Right forelimb (tissue), 1 donor: ENCODE measurements at places on chromosomes 2 and 18.

DNA sequence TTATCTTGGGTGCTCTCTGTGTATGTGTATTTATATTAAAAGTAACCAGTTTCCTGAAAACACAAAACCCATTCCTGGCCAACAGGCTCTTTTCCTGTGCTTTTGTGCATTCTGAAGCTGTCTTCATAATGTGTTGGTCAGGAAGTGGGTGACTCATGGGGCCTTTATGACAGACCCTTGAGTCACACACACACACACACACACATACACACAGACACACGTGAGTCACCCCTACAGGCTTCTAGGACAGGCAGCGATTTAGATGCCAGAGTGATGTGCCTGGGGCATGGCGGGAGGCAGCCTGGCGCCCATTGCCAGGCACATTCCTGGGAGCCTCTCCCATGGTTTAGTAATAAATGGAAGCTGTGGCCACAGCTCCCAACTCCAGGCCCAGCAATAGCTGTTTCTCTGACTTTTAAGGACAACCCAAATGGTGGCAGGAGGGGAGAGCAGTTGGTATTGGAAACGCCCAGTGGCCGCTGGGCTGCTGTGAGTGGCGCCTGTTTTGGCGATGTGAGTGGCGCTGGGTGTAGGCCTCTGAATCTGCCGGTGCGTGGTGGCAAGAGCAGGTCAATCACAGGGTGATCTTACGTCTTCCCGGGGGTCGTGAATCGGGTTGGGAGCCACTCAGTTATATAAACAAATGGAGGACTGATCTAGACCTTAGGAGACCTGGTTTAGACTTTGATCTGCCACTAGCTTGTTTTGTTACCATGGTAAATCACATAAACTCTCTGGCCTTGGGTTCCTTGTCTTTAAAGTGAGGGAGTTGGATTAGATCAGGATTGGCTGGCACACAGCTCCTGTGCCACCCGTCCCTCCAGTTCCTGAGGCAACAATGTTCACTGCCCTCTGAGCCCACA is 150.7 kb upstream of the DLX2 start:
- no peak for DNase-seq

DNA sequence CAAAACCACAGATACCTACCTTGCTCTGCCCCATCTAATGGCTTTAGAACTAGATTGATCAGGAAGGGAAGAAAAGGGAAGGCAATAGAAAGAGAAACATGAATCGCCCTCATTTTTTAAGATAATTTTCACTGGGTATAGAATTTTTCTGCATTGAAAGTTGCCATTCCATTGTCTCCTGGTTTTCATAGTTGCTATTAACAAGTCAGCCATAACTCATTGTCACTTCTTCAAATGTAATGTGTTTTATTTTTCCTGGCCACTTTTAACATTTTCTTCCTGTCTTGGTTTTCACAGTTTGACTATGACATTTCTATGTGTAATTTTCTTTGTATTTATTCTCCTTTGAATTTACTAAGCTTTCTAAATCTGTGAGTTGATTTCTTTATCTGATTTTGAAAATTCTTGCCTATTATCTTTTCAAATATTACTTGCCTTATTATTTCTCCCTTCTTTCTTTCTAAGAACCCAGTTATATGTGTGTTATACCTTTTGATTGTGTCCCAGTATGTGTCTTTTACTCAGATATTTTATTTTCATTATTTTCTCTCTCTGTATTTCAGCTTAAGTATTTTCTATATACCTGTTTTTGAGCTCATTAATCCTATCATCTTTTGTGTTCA is 85.5 kb upstream of the GLI2 start:
- no peak for DNase-seq

DNA sequence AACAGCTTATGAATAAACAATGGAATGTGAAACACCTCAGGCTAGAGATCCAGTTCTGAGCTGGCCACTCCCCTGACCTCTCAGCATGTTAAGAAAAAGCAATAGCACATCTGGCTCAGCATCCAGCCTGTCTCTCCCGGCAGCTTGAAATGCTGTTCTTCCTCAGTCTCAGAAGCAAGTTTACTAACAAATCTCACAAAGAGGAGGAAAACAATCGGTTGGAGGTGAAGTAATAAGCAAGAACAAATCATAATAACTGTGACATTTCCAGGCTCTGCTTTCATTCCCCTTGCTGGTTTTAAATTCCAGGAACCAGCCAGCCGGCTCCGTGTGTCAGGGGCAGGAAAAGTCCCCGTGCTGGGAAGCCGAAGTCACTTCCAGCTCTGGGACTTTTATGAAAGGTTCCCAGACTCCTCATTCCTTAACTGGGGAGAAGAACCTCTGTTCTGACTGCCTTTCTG is 133.9 kb upstream of the ARL4C start:
- no peak for DNase-seq

GRCh38 chr18:33802955-33803354 is 224.9 kb downstream of the ASXL3 start:
- DNase-seq = no peak

GRCh38 chr2:156112323-156112722 is 220.2 kb downstream of the NR4A2 start:
- no peak for DNase-seq

DNA sequence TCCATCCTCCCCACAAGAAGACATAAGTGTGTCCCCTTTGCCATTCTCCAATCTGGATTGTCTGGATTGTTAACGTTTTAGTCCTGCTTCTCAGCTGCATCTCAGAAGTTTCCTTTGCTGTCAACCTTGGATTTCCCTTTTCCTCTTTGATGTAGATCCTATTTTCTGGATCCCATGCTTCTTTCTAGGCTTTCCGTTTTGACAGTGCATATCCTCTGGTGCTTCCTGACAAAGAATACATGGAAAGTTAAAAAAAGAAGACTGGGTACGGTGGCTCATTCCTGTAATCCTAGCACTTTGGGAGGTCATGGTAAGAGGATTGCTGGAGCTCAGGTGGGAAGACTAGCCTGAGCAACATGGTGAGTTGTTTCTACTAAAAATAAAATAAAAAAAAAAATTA is 26.8 kb downstream of the ABI2 start:
- no peak for DNase-seq
